Fibroblast of skin of right quadriceps (primary cell): ENCODE measurements at places on chromosomes 16 and 17.
A peak's percentile ranks its signal among the peaks of the same experiment; 100 is the strongest.

- no peak for DNase-seq
Measured at GRCh38 chr16:74830648-74831047, 56.0 kb upstream of the FA2H start.

DNA sequence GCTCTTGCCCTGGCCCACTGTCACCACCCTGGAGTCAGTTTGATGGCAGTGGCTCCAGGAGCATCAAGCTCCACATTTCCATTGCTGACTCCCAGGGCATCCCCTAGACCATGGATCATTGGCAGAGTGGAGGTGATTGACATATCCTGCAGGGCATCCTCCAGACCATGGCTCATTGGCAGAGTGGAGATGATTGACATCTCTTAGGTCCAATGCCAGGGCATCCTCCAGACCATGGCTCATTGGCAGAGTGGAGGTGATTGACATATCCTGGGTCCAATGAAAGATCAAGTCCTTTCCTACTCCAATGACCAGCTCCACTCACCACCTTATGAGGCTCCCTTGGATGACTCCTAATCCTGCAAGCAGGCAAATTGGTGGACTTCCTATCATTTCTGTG, 174.3 kb upstream of the NLRP1 start:
- peak; percentile 40 for DNase-seq

GRCh38 chr16:54346041-54346440, 59.5 kb upstream of the IRX3 start:
- peak; percentile 60 for DNase-seq

DNA sequence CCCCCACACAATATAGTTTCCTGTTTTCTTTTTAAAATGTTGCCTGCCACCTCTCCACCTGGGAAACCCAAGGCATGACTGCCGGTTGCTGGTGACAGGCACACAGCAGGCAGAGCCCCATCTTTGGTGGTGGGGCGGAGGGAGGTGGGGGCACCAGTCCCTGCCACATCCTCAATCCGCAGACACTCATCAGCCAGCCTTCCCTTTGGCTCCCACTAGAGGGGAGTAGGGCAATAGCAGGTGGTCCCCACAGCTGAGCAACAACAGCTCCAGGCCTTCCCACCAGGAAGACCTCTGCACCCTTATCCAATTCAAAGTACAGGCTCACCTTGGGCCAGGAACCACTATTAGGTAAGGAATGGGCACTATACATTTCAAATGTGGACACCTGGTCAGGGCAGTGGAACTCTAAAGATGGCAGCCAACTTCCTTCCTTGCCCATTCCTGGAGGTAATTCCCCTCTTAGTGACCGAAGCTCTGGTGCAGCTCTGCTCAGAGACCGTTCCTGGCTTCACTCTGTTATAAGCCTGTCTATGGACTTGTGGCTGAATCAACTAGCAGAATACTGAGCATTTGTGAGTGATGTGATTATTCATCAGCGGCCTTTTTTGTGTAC, 13.9 kb downstream of the RECQL5 start:
- DNase-seq: peak; percentile 35

GRCh38 chr17:1012823-1013728, 16.1 kb downstream of the TIMM22 start:
- DNase-seq: no peak

DNA sequence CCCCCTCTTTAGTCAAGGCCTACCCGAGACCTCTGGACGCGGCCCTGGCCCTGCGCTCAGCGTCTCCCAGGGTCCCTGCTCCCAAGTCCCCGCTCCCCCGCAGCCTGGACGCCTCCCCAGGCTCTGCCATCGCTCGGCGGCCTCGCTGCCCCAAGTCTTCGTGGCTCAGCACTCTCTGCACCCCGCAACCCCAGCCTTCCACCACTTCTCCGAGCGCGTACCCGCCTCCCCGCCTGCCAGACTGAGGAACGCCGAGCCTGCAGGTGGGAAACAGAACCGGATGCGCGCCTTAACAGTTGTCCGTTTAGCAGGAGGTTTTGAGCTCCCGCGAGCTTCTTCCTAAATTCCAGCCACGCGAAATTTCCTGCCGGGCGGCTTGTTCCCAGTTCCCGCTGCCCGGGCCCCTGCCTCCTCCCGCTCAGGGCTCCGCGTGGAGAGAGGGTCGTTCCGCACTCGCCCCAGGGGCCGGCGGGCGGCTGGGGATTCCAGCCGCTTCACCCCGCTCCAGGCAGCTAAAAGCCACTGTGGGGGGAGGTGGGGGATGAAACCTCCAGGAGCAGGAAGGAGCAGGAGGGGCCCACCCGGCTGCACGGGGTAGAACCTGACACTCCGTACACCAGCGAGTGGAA, 87.7 kb downstream of the KCNJ12 start:
- no peak for DNase-seq

DNA sequence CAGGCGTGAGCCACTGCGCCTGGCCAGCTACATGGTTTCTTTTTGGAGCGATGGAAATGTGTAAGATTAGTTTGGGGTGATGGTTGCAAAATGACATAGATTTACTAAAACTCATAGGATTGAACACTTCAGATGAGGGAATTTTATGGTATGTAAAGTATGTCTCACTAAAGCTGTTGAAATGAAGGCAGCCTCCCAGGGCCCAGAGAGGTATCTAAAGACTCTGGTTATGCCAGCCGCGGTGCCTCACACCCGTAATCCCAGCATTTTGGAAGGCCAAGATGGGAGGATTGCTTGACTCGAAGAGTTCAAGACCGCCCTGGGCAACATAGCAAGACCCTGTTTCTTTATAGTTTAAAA, 254.9 kb downstream of the PARN start:
- DNase-seq: peak; percentile 77

GRCh38 chr17:70104791-70105523, 29.9 kb downstream of the KCNJ16 start:
- no peak for DNase-seq

- no peak for DNase-seq
Measured at GRCh38 chr17:62712171-62712581, 84.7 kb downstream of the MRC2 start.

- DNase-seq: no peak
Measured at GRCh38 chr17:32267690-32268205, 2.1 kb downstream of the RHBDL3 start.

DNA sequence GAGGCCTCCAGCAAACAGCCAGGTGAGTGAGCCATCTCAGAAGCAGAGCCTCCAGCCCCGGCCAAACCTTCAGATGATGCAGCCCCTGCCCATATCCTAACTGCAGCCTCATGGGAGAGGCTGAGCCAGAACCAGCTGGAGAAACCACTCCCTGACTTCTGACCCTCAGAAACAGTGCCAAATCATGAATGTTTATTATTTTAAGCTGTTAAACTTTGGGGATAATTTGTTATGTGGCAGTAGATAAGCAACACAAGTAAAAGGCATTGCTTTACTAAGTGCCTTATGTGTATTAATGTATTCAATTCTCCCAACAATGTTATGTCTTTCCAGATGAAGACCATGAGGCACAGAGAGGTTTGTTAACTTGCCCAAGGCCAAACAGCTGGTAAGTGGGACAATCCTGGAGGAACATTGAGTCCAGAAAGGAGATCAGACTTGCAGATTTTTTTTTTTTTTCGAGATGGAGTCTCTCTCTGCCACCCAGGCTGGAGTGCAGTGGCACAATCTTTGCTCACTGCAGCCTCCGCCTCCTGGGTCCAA, 59.6 kb downstream of the SOCS1 start:
- DNase-seq: no peak

GRCh38 chr16:74738113-74738541, 36.5 kb downstream of the FA2H start:
- DNase-seq: peak; percentile 17

- DNase-seq: no peak
Measured at GRCh38 chr16:28117168-28117565, 53.7 kb upstream of the GSG1L start.

DNA sequence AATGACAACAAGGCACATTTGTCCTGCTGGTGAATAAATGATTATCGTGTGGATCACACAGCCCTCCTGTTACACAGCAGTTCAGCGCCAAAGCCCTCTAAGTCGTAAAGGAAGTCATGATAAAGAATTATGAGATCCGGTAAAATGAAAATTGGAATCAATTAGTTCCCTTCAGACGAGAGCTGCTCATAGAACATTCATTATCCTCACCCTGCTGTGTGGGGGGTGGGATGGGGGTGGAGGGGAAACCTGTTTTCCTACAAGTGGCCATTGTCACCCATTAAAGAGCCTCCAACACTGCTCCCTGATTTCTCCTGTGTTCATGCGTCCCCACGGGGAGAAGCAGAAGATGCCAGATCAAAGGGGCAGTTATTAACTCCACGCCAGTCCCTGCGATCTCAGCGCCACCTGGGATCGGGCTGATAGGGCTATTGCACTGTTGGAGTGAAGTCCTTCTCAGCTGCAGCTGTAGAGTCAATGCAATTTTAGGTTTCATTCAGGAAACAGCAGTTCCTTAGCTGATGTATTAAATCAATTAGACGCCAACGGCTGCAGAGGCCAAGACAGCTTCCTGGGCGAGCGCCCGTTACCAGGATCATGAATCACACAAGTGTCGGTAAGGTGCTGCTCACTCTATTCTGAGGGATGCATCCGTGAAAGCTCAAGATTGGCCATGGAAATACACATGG, 19.2 kb upstream of the CACNG4 start:
- DNase-seq: peak; percentile 57

DNA sequence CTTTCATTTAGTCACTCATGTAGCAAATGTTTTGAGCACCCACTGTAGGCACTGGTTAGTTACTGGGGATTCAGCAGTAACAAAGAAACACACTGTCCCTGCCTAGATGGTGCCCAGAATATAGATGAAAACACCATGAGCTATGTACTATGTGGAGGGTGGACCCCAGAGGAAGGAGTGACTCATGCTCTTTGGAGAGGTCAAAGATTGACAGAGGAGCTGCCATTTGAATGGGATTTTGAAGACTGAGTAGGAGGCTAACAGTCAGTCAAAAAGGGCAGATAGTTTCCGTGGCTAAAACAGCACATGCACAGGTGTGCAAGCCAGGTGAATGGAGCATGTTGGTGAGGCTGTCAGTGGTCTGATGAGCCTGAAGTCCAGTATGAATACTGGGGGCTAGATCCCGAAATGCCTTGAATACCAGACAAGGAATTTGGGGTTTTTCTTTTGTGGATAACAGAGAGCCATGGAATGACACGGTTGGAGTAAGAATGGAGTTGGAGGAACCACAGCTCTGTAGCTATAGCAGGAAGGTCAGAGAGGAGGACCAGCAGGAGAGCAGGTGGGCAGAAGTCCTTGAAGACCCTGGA, 6.1 kb downstream of the IL21R start:
- peak; percentile 13 for DNase-seq

- DNase-seq: peak; percentile 34
Measured at GRCh38 chr17:37530420-37530819, 40.7 kb downstream of the DUSP14 start.

GRCh38 chr16:85010446-85010930, 847 bp downstream of the ZDHHC7 start:
- no peak for DNase-seq

GRCh38 chr16:27639561-27640276, 89.8 kb downstream of the KATNIP start:
- peak; percentile 49 for DNase-seq

DNA sequence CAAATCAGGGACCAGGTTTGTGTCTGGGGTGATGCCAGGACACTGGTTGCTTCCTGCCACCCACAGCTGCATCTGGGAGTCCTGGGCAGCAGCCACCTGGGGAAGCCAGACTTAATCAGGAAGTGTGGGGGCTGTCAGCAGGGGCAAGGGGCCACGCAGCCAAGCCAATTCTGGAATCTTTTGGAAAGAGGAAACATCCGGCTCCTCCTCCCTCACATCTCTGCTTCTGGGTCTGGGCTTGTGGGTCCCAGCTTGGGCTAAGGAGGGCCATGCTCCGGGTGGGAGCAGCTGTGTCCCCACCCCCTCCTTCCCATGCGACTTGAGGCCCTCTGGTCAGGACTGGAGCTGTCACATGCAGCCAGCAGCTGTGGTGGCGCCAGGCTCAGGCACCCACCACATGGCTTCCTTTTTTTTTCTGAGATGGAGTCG, 37.0 kb upstream of the CCDC182 start:
- no peak for DNase-seq

DNA sequence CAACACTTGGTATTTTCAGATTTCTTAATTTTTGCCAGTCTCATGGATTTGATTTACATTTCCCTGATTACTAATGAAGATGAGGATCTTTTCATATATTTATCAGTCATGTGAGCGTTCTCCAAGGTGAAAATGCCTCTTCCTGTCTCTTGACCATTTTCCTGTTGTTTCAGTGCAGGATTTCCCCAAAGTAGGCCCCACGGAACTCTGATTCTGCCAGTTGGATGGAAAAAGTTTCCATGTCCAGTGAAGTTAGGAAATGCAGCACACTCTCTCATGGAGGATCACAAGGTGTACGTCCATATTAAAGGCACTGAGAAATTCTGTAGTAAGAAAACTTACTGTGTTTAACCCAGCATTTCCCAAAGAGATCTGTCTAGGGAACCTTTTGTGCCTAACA, 16.5 kb upstream of the LIMD2 start:
- no peak for DNase-seq

DNA sequence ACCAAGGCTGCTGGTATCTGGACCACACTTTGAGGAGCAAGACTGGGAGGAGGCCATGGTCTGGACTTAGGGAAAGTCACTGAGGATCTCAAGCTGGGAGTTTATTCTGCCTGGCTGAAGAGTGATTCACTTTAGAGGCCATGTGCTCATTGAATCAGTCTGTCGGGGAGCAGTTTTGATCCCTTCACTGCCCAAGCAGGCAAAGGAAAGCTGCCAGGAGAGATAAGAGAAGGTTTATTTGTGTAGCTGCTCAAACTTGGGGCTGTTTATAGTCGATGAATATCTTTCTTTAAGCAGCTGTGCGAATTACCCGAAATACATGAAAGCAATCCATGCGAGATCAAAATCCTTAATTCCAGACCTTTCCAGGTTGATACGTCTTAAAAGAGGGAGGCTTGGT, 544.4 kb upstream of the EEF2KMT start:
- DNase-seq: no peak

- no peak for DNase-seq
Measured at GRCh38 chr16:84629580-84629979, 11.7 kb upstream of the COTL1 start.

DNA sequence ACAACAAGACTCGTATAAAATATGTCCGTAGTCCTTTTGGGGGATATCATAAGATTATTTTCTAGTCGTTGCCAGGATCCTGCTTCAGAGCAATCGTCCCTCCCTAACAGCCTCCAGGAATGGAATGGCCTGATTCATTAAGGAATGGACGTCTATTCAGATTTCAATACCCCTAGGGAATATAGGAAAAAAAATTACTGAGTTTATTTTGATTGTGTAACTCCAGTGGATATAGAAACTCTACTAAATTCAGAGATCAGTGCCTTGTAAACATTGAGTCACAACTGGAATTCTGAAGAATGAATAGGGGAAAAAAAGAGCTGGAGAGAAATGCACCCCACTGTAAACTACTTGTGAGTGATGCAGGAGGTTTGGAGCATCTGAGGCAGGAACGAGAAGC, 1171.5 kb upstream of the GOT2 start:
- peak; percentile 78 for DNase-seq

DNA sequence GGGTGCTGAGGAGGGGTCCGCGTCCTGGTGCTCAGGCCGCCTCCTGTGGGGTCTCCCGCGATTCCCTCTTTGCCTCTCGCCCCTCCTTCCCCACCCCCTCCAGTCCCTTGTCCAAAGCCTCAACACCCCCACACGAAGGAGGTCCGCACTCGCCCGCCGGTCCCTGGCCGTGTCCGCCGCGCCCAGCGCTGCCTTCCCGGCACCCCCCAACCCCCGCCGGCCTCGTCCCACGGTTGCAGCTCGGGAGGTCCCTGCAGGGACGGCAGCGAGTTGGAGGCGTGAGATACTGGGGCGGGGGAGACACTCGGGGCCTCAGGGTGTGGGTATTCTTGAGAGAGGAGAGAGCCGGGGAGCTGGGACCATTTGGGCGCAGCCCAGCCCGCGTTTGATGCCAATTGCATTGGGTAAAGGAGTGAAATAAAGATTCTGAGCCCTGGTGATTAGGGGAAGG, 468 bp downstream of the FLYWCH2 start:
- no peak for DNase-seq
